RWPE1 (cell line): ENCODE measurements at places on chromosomes 5 and 9.
A peak's percentile ranks its signal among the peaks of the same experiment; 100 is the strongest.

DNA sequence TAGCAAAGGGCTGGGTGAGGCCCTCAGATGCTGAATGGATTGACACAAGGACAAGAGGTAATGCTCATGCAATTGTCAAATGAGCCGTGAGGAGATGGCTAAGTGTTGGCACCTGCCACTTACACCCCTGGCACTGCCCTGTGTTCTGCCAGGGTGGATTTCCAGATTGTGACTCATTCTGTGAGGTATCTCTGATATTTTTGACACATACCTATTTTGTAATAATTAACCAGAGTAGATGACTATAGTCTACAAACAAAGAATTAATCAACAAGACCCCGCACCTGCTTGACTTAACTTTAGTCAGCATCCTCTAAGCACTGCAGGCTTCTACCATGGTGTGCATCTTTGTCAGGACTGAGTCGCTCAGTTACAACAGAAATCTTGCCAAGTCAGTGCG lies 200.8 kb downstream of the DIRAS2 start:
- DNase-seq = peak; percentile 20

DNA sequence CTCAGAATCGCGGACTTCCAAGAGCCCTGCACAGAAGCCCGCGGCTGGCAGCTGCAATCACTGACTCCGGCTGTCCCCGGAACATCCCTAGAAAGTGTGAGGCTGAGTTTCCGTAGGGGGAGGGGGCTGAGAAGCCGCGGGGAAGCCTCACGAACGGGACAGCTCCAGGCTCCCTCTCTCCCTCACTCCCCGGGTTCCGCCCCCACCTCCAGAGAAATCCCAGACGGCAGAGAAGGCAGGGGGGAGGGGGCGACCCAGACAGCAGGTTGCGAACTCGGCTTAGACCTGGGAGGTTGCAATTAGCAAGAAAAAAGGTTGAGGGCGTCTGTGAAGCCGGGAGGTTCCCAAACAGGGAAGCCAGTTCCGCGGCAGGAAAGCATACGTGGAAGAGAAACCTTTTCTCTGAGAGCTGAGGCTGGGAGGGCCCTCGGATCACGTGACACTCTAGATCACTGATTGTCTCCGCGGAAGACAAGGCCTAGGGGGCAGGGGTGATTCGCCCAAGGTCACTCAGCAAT lies 73.8 kb upstream of the CPLX2 start:
- no peak for DNase-seq

DNA sequence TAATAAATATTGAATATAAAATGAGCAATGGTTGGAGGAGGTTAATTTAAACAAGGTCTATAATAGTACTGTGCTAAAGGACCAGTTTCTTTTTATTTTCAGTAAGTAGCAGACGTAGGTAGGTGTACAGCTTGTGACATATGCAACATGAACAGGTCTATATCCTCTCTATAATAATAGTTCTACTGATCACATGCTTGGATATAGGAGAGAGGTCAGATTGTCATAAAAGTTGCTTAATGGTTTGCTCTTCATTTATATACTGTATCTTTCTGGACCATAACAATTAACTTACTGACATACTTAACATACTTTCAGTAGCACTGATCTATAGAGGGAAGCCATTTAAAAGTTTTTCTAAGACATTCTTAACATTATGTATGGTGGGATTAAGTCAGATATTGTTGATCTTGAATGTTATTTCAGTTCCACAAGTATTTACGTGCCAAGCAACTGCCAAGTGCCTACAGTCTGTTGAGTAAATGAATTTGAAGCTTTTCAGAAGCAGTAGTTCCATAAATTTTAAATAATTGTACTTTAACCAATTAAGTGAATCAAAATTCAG lies 68.0 kb downstream of the DENND4C start:
- DNase-seq = no peak

DNA sequence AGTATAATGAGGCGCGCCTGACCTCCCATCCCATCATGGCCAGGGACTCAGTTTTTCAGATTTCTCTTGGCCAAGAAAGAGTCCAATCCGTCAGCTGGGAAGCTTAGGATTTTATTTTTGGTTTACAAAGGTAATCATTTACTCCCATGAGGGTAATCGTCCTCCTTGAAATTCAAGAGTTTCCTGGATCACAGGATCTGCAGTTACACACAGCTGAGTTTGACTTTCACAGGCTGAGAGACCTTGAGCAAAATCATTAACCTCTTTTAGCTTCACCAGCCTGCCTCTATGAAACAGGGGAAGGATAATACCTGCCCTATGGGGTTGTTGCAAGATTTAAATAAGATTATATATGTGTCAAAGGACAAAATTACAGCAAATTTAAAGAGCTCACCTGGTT lies 15.4 kb upstream of the AK3 start:
- no peak for DNase-seq

DNA sequence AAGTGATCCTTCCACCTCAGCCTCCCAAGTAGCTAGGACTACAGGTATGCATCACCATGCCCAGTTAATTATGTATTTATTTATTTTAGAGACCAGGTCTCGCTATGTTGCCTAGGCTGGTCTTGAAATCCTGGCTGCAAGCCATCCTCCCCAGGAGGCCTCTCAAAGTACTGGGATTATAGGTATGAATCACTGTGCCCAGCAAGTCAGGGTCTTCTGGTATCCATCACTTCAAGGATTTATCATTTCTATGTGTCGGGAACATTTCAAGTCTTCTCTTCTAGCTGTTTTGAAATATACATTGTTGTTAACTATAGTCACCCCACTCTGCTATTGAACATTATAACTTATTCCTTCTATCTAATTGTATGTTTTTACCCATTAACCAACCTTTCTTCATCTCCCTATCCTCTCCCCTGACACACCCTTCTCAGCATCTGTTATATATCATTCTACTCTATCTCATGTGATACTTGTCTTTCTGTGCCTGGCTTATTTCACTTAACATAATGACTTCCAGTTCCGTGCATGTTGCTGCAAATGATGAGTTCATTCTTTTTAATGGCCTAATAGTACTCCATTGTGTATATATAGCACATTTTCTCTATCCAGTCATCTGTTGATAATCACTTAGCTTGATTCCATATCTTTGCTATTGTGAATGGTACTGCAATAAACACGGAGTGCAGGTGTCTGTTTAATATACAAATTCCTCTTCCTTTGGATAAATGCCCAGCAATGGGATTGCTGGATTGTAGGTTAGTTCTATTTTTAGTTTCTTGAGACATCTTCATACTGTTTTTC lies 26.4 kb downstream of the UTP15 start:
- no peak for DNase-seq

GRCh38 chr5:859391-859790 lies 8.6 kb upstream of the ZDHHC11 start:
- DNase-seq = no peak

- DNase-seq = no peak
These were observed 80.5 kb upstream of the LMX1B start for GRCh38 chr9:126532951-126533925.

GRCh38 chr5:123344816-123345426 lies 78.3 kb downstream of the CEP120 start:
- DNase-seq = peak; percentile 15

DNA sequence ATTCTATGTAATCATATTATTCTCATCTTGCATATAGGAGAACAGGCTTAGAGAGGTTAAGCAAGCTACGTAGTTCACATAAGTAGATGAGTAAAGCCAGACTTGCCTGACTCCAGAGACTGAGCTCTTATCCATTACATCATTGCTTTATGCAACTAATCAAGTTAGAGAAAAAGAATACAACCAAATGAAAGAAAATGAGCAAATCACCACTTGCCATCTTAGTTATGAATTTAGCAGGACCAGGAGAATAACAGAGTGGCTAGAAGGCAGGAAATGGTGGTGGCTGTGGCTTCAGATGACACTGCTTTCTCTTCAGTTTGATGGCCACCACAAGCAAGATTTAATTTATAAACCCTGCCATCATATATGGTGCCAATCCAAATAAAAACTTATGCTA lies 26.6 kb downstream of the POC5 start:
- no peak for DNase-seq

DNA sequence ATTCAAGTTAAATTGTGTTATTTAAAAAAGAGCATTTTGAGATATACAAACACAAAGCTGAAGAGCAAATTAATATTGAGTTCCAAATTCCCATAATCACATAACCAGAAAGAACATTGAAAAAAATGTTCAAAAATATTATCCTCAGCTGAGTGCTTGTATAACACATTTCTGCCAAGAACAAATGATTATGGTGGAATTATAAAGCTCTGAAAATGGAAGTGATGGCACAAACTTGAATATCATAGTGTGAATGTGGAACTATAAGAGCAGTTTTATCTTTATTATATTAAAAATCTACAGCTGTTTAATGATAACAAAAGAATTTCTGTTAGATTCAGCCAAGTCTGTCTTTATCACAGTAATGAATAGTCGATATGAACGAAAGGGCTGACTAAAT lies 117.8 kb downstream of the MEF2C start:
- DNase-seq = no peak

- no peak for DNase-seq
These were observed 50.7 kb downstream of the FBXW11 start for GRCh38 chr5:171955761-171956160.

GRCh38 chr9:108933231-108933717 lies 650 bp downstream of the ELP1 start:
- DNase-seq = peak; percentile 62

DNA sequence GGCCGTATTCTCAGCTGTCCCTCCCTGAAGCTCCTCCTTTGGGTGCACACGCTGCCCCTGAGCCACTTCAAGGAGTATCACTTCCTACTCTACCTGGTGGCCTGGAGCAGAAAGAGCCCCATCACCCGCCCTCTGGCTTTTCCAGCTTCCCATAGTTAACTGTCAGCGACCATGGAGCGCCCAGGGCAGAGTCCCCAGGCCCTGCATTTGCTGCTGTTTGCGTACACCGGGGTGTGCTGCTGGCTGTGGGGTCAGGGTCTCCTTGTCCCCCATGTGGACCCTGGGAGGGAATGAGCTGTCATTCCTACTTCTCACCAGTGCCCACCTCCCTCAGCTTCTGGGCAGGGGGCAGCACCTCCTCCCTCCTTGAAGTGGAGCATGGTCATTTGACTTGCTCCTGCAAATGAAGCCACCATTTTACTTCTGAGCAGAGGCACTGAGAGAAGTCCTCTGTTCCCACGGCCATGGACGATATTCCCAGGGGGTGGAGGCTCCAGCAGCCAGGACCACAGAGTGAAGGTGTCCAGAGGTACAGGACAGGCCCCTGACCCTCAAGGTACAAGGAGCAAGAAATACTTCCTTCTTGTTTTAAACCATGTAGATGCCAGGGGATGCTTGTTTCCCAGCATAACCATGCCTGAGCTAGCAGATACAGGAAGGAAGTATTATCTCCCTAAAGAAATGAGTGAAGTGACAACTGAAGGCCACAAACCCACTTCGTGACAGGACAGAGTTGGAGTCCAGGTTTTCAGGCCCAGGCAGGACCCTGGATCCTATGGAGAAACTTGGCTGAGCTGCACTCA lies 40.6 kb upstream of the COL5A1 start:
- no peak for DNase-seq

GRCh38 chr5:132820162-132820754 lies 7.2 kb downstream of the SOWAHA start:
- DNase-seq = peak; percentile 88

DNA sequence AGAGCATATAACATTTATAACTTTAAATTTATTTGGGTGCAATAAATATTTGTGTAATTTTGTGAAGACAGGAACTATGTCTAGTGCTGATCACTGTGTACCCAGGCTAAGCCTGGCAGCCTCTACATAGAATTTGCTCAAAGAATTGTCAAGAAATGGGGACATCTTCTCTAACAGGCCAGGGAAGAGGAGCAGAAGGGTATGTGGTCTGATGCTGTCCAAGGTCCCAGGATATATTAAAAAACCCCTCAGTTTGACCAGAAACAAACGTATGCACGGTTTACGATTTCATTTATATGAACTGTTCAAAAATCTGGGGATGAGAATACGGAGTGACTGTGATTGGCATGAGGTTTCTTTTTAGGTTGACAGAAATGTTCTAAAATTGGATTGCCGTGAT lies 55.9 kb downstream of the MAT2B start:
- no peak for DNase-seq

GRCh38 chr5:8005416-8005815 lies 136.5 kb downstream of the MTRR start:
- no peak for DNase-seq

- no peak for DNase-seq
These were observed 105.0 kb upstream of the PRSS3 start for GRCh38 chr9:33690143-33690933.

- no peak for DNase-seq
These were observed 37.4 kb upstream of the SYNPO start for GRCh38 chr5:150603052-150603451.

DNA sequence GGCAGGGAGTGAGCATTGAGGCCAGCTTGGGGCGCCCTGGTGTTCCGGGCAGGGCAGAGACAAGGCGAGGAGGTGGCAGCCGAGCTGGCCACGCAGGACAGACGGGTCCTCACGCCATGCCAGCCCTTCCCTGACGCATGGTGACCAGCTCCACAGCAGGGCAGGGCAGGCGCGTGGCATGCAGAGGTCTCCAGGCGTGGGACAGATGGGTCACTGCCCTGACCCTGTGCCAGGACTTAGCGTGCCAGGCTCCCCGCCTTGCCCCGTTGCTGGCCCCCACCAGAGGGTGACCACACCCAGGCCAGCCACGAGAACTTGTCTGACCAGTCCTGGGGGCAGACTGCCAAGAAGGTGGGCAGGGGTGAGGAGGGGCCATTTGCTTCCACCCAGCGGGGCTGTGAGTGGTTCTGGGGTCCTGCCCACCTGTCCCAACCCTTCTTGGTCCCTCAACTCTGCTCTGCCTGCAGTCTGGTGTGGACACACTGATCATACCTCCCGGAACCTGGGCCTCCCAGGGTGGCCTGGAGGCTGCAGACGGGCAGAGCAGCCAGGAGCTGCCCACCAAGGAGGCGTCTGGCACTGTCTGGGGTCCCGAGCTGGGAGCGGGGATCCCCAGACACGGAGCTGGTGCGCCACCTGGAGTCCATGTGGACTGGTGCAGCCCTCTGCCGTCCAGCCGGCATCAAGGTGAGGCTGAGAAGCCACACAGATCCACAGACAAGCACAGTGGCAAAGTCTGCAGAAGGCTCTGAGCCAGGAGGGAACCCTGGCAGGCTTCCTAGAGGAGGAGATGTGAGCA lies at the start of gene RNF224:
TSS of gene RNF224 (plus strand) at position 449 of the 799 bp plus-strand sequence. CDS start 834 bp downstream, outside the sequence.
- peak; percentile 88 for DNase-seq
